ENCODE measurements at places on chromosomes 3 and 15.
A peak's percentile ranks its signal among the peaks of the same experiment; 100 is the strongest.

- DNase-seq = no peak
Observed at GRCh38 chr3:130395916-130396315, 50.4 kb downstream of the COL6A5 start.

GRCh38 chr3:186173224-186173815, 64.4 kb upstream of the ETV5 start:
- no peak for DNase-seq

DNA sequence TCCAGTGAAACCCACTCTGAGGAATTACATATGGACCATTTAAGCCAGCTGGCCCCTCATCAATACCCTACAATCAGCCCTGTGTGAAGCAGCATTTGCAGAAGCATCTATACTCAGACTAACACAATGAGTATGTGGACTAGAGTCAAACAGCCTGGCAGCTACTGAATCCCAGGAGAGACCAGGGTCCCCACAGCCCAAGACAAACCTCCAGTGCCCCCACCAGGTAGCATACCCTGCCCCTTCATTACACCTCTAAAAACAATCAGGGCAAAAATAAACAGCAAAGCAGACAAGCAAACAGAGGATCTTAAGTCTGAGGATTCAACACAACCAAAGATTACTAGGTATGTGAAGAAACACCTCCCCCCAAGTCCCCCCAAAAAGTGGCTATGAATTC, 157.4 kb downstream of the LEKR1 start:
- no peak for DNase-seq

GRCh38 chr3:12882336-12883310, 41.3 kb upstream of the RPL32 start:
- DNase-seq = no peak

DNA sequence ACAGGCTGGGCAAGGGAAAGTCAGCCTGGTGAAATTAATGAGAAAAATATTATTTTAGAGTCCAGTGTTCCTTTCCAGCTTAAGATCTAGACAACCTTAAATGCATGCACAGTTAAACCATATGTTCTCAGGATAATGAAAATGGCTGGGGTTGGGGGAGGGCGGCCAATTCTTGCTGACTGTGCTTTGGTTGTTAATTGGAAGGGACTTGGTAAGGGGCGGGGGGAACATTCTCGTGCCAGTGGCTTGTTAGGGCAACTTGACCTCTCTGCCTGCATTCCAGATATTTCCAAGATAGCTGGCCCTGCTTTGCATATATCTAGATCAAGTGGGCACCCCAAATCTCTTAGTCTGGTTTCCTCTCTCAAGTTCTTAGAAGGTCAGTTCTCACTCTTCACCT, 112.5 kb downstream of the TOP2B start:
- DNase-seq = no peak

DNA sequence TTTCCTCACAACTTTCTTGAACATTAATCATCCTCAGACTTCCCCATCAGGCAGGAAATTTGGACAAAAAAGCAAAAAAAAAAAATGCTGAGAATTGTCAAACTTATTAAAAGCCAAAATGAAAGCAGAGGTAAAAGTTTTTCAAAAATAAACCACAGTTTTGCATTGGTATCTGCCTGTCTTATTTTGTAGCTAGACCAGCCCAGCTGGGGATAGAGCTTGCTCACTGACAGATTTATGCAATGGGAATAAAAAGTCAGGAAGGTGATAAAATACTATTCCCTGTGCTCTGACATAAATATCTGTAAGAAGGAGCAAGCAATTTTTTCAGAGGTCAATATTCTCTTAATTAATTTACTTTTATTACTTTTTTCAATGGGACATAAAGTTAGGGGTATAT, 1006.7 kb upstream of the ALCAM start:
- no peak for DNase-seq

DNA sequence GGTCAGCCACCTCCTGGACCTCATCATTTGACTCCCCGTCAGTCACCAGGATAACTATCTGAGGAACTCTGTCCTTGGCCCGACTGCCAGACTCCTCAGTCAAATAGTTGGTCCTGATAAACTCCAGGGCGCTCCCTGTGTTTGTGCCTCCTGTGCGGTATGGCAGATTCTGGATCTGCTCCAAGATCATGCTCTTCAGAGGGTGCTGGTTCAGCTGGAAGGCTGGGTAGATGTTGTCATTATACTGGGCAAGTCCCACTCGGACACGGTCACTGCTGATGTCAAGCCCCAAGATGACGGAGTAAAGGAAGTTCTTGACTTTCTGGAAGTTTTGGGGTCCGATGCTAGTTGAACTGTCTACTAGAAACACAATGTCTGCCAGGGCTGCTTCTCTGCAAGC, 31.1 kb upstream of the CAPN7 start:
- no peak for DNase-seq

GRCh38 chr15:93141371-93141794, 52.4 kb upstream of the RGMA start:
- no peak for DNase-seq

- no peak for DNase-seq
Observed at GRCh38 chr3:179432451-179432850, 18.8 kb downstream of the GNB4 start.

GRCh38 chr3:139281096-139281495, 62.7 kb upstream of the MRPS22 start:
- DNase-seq = no peak

- peak; percentile 61 for DNase-seq
Observed at GRCh38 chr3:104909721-104910120, 457.0 kb upstream of the ALCAM start.

DNA sequence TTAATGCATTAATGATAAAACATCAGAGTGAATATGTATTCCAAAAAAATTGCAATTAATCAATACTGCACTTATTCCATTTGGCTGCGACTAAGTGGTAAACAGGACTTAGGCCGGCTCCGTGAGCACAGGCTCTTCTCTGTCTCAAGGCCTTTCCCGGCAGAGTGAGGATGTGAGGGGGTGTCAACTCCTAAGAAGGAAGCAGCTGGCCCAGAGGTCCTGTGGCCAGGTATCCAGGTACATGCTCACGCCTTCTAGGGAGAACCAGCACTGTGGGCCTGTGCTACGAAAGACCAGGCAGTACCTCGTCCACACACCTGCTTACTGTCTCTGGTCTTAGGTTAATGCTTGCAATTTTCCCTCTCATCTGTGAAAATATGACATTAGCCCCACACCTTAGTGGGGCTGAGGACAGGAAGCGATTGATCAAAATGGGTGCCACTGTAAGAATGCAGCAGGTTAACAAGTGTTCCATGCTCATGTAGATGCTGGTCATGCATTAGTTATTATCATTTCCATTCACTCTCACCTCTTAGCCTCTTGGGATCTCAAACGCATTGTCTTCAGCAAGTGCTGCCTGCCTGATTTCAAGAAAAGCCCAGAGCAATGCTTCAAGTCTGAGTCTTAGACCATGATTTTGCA, 175.3 kb downstream of the ABHD5 start:
- no peak for DNase-seq

DNA sequence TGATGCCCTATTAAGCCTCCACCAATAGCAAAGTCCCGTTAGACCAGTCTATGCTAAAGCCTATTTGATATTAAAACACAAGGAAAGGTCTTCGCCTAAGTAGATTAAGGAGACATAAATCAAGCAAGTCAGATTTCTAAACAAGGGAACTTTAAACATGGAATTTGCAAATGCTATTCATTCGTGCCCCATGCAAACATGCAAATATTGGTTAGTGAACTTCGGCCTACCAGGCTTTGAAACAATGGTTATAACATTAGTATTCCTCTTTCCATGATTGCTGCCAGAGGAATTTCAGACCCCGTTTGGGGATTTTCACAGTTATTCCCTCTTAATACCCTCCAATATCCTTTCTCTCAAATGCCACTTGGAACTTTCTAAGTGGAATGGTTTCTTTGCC, 36.9 kb upstream of the ZNF280D start:
- DNase-seq = peak; percentile 86

GRCh38 chr3:140135461-140135860, 200.5 kb downstream of the CLSTN2 start:
- no peak for DNase-seq

- DNase-seq = no peak
Observed at GRCh38 chr3:191973820-191974219, 512.9 kb downstream of the PYDC2 start.

- no peak for DNase-seq
Observed at GRCh38 chr3:187909866-187910265, 164.6 kb upstream of the BCL6 start.

DNA sequence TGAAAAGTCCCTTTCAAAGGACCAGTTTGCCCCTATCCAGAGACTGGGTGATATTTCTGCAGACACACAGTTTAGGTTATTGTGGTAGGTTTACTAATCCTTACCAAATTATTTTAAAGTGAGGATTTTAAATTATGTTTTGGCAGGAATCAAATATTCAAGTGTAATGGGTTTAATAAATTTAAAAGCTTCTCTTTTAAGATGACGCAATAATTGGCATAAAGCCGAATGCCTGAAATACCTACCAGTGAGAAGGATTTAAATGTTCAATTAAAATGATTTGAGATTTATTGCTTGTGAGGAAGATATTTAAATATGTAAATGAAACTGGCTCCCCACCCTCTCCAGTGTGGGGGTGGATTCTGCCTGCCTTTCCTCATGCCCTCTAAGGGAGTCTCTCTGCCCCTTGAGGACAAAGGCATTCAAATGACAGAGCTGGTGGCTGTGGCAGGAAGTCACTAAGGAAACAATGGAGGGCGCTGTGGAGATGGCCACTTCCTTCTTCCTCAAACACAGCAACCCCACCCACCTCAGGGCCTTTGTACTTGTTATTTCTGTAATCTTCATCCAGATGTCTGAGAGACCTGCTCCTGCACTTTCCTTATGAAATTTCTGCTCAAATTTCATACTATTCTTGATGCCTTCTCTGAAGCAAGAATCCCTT, 131.7 kb downstream of the TNIK start:
- peak; percentile 30 for DNase-seq

GRCh38 chr15:28936081-28936480, 50.3 kb downstream of the APBA2 start:
- no peak for DNase-seq
